Dermis blood vessel endothelial cell (primary cell): ENCODE measurements at places on chromosomes 7 and 10. TPM values are rescaled to one million over a fixed set of nuclear protein-coding genes. Genes with fewer than 3 reads are reported as not detected.

The PTF1A gene
- not detected in 2 replicates for total RNA-seq

The CHCHD3 gene
- total RNA-seq, result 70.8 and 98.8 TPM in 2 replicates

The LIPA gene
- 86.2 and 101 TPM in 2 replicates for total RNA-seq

The MINDY4 gene
- 2.7 and 6.1 TPM in 2 replicates for total RNA-seq

The CBX3 gene
- total RNA-seq, result 154 and 176 TPM in 2 replicates

The NME8 gene
- not detected in 2 replicates for total RNA-seq

The SPAG6 gene
- not detected in 2 replicates for total RNA-seq

The FXYD4 gene
- not detected in 2 replicates for total RNA-seq

The ZNF804B gene
- total RNA-seq, result not detected in 2 replicates

The ITIH5 gene
- total RNA-seq, result 0.51 and 0.65 TPM in 2 replicates

The HOXA7 gene
- 1.4 and 2.9 TPM in 2 replicates for total RNA-seq

The SLC25A28 gene
- 6.9 and 15.1 TPM in 2 replicates for total RNA-seq

The NRCAM gene
- 9.2 and 16.0 TPM in 2 replicates for total RNA-seq

The C7orf25 gene
- 5.4 and 8.0 TPM in 2 replicates for total RNA-seq

The SLC13A1 gene
- total RNA-seq, result not detected in 2 replicates

The BRAT1 gene
- 31.7 and 38.0 TPM in 2 replicates for total RNA-seq

The SH2B2 gene
- total RNA-seq, result 2.5 and 4.4 TPM in 2 replicates

The SPDYE5 gene
- not detected in 2 replicates for total RNA-seq

The ANKRD30A gene
- not detected in 2 replicates for total RNA-seq

The H2BK1 gene
- total RNA-seq, result not detected in 2 replicates

The CPA2 gene
- not detected in 2 replicates for total RNA-seq

The CYREN gene
- 20.8 and 29.5 TPM in 2 replicates for total RNA-seq

The ANXA8L1 gene
- not detected in 2 replicates for total RNA-seq

The PON1 gene
- not detected in 2 replicates for total RNA-seq

The AASS gene
- 39.7 and 44.5 TPM in 2 replicates for total RNA-seq

The SEC24C gene
- 67.6 and 93.3 TPM in 2 replicates for total RNA-seq

The GARIN1A gene
- 0.14 and 0.17 TPM in 2 replicates for total RNA-seq

The XRCC2 gene
- total RNA-seq, result 3.1 and 7.0 TPM in 2 replicates

The ENTPD1 gene
- 32.2 and 54.4 TPM in 2 replicates for total RNA-seq

The CHAT gene
- not detected in 2 replicates for total RNA-seq

The ABCA13 gene
- under 0.01 TPM in 1 of 2 replicates, not detected in the other for total RNA-seq
